ENCODE measurements at places on chromosomes 3 and 15.

DNA sequence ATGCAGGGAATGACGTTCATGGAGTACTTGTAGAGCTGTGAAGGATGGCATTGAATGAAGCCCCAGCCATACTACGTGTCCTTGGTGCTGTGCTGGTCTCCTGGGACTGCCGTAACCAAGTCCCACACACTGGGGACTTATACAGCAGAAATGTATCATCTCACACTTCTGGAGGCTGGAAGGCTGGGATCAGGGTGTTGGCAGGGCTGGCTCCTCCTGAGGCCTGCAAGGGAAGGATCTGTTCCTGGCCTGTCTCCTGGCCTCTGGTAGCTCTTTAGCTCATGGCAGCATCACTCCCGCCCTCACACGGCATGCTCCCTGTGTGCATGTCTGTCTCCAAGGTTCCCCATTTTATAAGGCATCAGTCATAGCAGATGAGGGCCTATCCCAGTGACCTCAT lies 29.5 kb upstream of the GABRG3 start:
- no peak for DNase-seq

DNA sequence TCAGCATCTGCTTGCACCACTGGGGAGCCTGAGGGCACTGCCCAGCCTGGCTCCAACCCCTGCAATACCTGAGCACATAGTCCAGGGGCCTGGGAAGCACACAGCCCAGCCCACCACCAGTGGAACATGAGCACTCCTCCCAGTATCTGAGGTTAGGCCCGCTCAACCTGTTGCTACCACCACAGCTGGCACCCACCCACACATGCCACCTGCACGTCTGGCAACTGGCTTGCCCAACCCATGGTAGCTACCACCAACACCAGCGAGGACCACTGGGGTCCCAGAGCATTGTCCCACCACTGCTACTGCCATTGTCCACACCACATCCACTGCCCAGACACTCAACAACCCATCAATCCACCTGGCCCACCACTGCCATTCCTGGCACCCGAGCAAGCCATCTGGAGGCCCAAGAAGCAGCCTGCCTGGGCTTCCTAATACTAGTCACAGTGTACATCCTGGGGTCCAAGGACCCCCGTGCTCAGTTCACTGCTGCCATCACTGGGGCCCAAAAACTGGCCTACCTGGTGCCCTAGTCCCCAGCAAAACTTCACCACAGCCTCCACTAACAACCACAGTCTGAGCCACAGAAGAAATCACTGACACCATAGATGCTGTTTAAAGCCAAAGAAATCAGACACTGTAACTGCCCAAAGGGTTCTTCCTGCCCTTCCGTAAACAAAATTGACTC lies 62.1 kb upstream of the TBC1D23 start:
- DNase-seq = no peak

GRCh38 chr3:37225481-37225880 lies 51.1 kb upstream of the LRRFIP2 start:
- DNase-seq = no peak

DNA sequence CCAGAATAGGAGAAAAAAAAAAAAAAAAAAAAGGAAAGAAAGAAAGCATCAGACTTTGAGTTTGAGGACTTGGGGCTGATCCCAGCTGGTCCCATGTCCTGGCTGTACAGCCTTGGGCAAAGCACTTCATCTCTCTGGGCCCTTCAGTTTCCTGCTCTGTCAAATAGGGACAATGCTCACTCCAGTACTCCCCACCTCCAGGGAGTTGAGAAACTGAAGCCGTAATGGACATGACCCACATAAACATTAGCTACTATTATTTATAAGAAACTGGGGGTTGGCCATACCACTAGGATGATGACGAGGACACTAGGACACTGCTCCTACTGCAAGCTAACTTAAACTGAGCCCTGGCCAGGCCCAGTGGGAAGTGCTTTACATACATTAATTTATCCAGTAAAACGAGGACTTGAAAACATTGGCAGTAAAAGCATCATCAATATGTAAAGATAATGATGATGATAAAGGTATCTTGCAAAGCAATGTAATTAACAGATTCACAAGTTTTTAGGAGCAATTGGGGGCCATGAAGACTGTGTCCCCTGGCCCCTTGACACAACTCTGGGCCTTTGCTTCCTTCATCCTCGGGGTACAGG lies 22.9 kb upstream of the SMAD6 start:
- no peak for DNase-seq

DNA sequence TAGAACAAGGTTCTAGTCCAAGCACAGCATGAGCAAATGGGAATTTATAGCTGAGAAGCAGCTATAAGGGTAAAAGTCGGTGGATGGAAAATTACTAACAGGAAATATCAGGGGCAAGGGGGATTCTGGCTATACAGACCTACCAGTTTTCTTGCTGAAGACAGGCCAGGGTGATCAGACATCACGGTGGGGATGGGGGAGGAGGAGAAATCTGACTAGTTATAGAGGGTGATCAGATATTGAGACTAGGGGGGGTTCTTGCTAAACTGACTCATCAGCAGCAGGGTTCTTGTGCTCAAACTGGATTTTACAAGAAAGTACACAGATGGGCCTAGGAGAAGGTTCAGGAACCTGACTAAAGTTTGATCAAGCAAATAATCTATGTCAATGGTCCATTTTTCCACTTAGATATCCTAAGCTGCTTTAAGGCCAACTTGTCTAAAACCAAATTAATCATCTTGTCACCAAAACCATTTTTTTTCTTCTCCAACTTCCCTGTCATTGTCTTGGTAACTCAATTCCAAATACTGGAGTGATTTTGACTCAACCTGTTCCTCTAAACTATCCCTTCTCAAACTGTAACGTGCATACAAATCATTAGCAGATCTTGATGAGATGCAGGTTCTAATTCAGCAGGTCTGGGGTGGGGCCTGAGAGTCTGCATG lies 4.6 kb downstream of the TMEM212 start:
- DNase-seq = no peak

GRCh38 chr3:108493862-108494261 lies 16.5 kb downstream of the MYH15 start:
- no peak for DNase-seq

- no peak for DNase-seq
Observed at GRCh38 chr3:172516318-172517214, 6.7 kb downstream of the TNFSF10 start.

DNA sequence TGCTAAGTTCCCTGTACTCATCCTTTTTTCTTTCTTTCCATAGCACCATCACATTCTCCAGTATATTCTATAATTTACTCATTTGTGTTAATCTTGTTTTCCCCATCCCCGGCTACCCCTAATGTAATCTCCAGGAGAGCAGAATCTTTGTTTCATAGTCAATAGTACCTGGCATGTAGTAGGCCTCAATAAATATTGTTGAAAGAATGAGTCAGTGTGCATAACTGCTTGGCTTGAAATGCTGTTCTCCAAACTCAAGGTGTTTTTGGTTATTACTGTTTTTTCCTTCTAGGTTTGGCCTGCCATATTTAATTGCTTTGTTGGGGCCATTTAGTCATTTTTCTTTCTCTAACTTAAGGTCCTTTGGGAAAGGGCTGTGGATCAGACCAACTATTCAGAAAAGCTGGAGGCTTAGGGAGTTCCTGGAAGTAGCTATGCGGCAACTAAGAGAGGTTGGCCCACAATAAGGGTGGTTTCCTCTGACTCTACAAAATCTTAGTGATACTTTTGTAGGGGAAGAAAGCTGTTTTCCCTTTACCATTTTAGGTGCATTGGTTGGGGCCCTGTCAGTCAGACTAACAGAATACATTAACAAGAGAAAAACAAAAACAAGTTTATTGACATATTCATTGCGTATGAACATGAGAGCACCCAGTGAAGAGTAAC lies 28.4 kb downstream of the KAT2B start:
- no peak for DNase-seq

- no peak for DNase-seq
Observed at GRCh38 chr3:57699591-57699990, 6.7 kb upstream of the DENND6A start.

GRCh38 chr3:136490646-136491405 lies 240.7 kb downstream of the PCCB start:
- no peak for DNase-seq

DNA sequence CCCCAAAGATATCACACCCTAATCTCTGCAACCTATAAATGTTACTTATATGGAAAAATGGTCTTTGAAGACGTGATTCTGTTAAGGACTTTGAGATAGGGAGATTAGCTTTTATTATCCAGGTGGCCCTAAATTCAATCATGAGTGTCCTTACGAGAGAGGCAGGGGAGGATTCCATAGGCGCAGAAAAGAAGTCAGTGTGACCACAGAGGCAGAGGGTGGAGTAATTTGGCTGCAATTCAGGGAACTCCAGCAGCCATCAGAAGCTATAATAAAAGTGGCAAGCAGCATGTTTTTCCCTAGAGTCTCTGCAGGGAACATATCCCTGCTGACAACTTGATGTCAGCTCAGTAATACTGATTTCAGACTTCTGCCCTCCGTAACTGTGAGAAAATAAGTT lies 315.2 kb upstream of the ROBO2 start:
- no peak for DNase-seq

GRCh38 chr3:33439546-33440327 lies 468 bp downstream of the UBP1 start:
- DNase-seq = peak; percentile 63

- no peak for DNase-seq
Observed at GRCh38 chr3:6260551-6261191, 600.2 kb upstream of the GRM7 start.

- peak; percentile 62 for DNase-seq
Observed at GRCh38 chr15:55289746-55290527, at the start of gene RAB27A. TSS of gene RAB27A (minus strand) at chr15:55289813. CDS start at chr15:55234934, 54,879 bp downstream.

- DNase-seq = no peak
Observed at GRCh38 chr3:98839846-98840245, 61.6 kb downstream of the DCBLD2 start.

DNA sequence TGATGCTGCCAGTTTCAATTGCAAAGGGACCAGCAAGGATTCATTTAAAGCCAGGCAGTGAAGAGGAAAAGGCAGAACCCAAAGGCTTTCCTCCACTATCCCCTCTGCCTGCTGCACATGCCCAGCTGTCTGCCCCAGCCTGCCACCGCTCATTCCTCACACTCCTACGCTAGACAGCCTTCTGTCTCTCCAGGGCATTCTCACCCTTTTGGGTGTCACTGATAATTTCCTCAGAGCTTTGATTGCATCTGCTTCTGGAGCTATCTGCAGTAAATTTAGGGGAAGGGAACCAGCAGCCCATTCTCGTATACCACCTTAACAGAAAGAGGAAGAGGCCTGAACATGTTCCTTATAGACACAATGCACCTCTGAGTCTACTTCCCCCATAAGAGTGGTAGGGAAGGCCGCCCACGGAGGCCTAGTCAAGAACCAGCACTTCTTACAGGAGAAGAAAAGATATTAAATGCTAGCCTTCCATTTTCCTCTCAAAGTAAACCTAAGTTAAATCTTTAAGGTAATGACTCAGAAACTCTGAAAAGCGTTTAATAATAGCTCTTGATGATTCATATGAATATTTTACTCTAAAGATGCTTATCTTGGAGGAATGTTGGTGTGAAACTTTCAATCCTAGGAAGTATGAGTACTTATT lies 20.9 kb downstream of the NUDT16 start:
- no peak for DNase-seq

DNA sequence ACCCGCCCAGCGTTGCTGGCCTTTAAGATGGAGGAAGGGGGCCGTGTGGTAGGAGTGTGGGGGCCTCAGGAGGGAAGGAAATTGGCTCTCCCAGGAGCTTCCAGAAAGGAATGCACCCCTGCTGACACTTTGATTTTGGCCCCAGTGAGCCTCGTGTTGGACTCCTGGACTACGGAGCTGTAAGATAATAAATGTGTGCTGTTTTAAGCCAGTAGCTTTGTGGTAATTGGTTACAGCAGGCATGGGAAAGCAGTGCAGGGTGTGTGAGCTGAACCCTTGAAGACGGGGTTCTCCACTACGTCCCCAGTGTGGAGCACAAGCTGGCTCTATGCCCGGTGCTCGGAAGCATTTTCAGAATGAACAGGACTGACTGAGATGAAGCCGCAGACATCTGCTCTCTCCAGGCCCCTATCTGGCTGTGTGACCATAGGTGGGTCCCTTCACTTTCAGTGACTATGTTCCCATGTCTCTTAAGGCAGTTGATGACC lies 22.9 kb upstream of the CGNL1 start:
- DNase-seq = no peak

- DNase-seq = no peak
Observed at GRCh38 chr15:27550635-27551034, 548.5 kb downstream of the OCA2 start.

GRCh38 chr3:39990532-39990931 lies 181.1 kb downstream of the MYRIP start:
- DNase-seq = peak; percentile 56

- no peak for DNase-seq
Observed at GRCh38 chr15:40252438-40253166, 13.7 kb downstream of the PAK6 start.

- DNase-seq = peak; percentile 73
Observed at GRCh38 chr3:4508048-4508981, 15.2 kb downstream of the ITPR1 start.

DNA sequence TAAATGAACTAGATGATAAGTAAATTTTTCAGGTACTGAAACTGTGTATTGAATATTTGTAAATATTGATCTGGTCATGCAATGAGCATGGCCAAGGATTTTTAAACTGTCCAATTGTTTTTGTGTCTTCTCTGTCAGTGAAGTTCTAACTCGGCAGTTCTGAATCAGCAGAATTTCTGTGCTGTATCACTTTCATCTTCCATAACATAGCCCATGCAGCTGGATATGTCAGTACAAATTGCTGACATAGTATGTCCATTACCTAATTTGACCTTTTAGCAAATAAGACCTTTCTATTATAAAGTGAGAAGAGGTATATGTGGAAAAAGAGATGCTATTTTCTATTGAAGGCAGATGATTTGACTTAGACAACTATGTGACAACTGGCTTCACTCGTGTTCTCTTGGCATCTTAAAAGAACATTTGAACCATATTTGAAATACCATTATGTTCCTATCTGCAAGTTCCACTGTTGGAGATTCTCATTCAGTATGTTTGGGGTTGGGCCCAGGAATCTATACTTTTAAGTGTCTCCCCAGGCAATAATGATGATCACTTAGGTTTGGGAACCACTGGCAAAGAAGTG lies 90.4 kb downstream of the CMSS1 start:
- no peak for DNase-seq

DNA sequence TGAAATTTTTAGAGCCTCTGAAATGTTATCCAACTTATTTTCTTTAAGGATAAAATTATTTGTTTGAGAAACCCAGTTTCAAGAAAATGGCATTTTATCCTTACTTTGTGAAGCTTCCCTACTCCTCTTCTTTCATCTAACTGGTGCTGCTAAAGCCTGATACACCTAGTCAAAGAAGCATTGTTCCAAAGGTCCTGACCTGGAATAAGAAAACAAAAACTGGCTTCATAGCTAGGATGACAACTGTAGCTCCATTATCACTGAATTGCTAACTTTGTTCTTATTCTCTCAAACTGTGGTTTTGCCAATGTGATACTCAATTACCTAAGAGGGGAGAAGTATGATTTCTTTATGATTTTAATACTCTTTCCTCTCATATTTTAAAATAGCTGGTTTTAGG lies 27.6 kb upstream of the ATP2C1 start:
- DNase-seq = no peak

Data from OCI-LY7 (cell line).